ENCODE measurements at places on chromosomes 7 and 10. TPM values are rescaled to one million over a fixed set of nuclear protein-coding genes. Genes with fewer than 3 reads are reported as not detected.

ADRA2A gene
- not detected for total RNA-seq

PSD gene
- 2.3 TPM for total RNA-seq

NPSR1 gene
- not detected for total RNA-seq

ZNF107 gene
- 4.8 TPM for total RNA-seq

GLUD1 gene
- 93.0 TPM for total RNA-seq

DNA sequence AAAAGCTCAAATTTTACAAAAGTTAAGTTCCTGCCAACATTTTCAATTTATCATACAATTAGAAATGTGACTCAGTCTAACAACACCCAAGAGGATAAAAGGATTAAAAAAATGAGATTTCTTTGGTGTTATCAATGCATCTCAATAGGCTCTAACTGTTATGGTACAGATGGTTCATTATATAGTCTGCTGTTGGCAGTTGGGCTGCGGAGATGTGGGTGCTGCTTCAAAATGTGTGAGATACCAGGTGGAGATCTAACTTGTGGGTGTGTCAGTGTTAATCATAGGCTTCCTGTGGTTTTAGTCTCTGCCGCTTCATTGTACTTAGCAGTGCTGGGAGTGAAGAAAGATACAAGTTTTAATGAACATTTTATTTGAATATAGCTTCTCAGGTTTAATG, 231.2 kb downstream of the EXOC4 start:
- DNase-seq = no peak

Measured in PC-9 (cell line).